ENCODE measurements at places on chromosomes 4 and X. TPM values are rescaled to one million over a fixed set of nuclear protein-coding genes. Genes with fewer than 3 reads are reported as not detected.

- no peak for DNase-seq
Observed at GRCh38 chr4:118760092-118760491, 74.9 kb downstream of the METTL14 start.

DNA sequence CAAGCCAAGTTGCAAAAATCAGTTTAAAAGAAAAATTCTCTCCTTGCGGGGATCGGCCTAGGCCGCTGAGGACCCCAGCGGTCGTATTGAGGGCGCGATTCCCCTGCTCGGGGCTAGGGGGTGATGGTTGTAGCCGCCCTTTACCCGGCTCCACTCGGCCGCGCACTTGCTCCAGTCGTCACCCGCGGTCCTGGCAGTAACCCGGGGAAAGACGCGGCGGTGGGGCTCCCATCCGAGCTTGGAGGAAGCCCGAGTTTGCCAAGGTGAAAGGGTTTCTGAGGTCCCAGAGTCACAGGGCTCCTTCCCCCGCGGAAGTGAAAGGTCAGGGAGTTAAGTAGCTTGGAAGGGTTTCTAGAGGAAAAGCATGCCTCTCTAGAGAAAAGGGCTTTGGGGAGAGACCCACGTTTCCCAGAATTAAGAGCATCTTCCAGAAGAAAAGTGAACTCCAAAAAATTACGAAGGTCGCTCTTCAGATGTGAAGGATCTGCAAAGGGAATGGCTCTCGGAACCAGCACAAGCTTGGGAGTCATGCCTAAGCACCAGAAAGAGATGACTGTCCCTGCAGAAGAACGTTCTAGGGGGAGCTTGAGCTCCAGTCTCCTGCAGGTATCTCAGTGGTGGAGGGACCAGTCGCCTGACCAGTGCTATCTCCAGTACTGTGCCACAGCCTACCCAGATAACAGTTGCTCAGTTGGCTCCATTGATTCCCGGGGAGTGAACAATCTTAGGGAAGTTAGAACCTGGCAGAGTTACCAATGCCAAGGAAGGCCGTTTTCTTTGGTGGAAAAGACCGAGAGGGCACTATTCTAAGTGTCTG lies 875 bp downstream of the LAP3 start:
- DNase-seq = no peak

DNA sequence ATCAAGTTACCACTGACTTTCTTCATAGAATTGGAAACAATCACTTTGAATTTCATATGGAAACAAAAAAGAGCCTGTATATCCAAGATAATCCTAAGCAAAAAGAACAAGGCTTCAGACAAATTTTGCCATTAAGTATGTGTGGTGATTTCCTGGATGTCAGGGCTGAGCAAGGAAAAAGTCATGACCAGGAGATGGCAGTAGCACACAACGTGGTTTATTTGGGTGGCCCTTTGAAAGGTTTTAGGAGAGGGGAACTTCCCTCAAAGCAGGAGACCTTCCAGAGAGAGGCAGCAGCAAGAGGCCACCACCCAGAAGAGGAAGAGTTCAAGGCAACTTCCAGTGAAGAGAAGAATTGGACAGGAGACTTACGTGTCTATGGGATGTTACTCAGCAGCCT lies 18.1 kb upstream of the ZXDB start:
- DNase-seq = no peak

GRCh38 chr4:176593943-176594342 lies 198.8 kb downstream of the VEGFC start:
- DNase-seq = no peak

DNA sequence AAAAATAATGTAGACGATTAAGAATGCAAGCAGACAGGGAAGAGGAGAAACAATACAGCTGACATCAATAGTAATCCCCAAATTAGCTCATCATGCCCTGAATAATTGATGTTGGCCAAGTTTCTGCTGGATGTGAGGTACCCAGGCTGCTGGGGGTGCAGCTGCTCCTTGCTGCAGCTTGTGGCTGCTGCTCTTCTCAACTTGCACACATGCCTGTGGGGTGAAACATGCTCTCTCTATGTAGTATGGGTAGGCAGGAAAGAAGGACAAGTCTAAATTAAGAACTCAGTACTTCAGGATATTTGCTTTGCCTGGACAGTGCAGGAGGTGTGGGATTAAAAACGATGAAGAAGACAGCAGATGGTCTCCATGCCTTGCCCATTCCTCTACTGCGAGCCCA lies 16.7 kb downstream of the EDA2R start:
- no peak for DNase-seq

The ARMCX6 gene
- 30.0 TPM for total RNA-seq

The IL3RA gene
- 5.7 TPM for total RNA-seq

All from skin of body (tissue), 3 donors.